ENCODE measurements at places on chromosomes 12 and 14. TPM values are rescaled to one million over a fixed set of nuclear protein-coding genes. Genes with fewer than 3 reads are reported as not detected.

Gene SRRM4
- total RNA-seq: not detected

Gene DCN
- total RNA-seq: not detected

Gene OR10P1
- total RNA-seq: not detected

Gene KLRK1
- not detected for total RNA-seq

Gene MYO1H
- not detected for total RNA-seq

Gene GPR162
- 0.64 TPM for total RNA-seq

Gene DTX1
- 0.26 TPM for total RNA-seq

Gene CCDC197
- total RNA-seq: not detected

Gene SERPINA5
- 0.27 TPM for total RNA-seq

Gene DHRS2
- total RNA-seq: 6.0 TPM

Gene RNF212B
- total RNA-seq: not detected

Gene CEBPE
- not detected for total RNA-seq

Gene CLMN
- 7.0 TPM for total RNA-seq

Gene CLEC4C
- total RNA-seq: not detected

Gene MYH6
- total RNA-seq: 0.11 TPM

Gene GDF11
- total RNA-seq: 3.9 TPM

Gene SCNN1A
- total RNA-seq: 28.9 TPM

Gene PPP2R5C
- total RNA-seq: 72.6 TPM

Gene TAS2R43
- not detected for total RNA-seq

Gene AHNAK2
- total RNA-seq: 218 TPM

Gene GZMH
- total RNA-seq: not detected

Gene FAM186B
- total RNA-seq: 0.15 TPM

Gene KRT83
- total RNA-seq: 2.4 TPM

Gene LUM
- 0.29 TPM for total RNA-seq

Gene BATF
- not detected for total RNA-seq

Gene SYT1
- 5.6 TPM for total RNA-seq

Gene GPR135
- 0.79 TPM for total RNA-seq

Gene EGLN3
- total RNA-seq: 5.3 TPM

Gene CCDC196
- not detected for total RNA-seq

Gene AMN
- total RNA-seq: 0.32 TPM

Gene ZNF385A
- 23.4 TPM for total RNA-seq

Gene TAS2R8
- total RNA-seq: not detected

Gene CBLN3
- total RNA-seq: 0.84 TPM

Gene CCT2
- 351 TPM for total RNA-seq

Gene GSG1
- total RNA-seq: 0.65 TPM

Gene HOXC12
- not detected for total RNA-seq

Gene DDN
- total RNA-seq: 0.69 TPM

Gene OR6C75
- total RNA-seq: not detected

Gene RPS6KL1
- total RNA-seq: 0.17 TPM

Gene FOXG1
- 0.25 TPM for total RNA-seq

Gene B4GALNT1
- total RNA-seq: 45.0 TPM

Gene RAD9B
- total RNA-seq: 0.30 TPM

Gene KRT80
- total RNA-seq: 38.7 TPM

Gene KCNH3
- 2.2 TPM for total RNA-seq

Gene ACSM4
- total RNA-seq: not detected

Gene TMEM63C
- total RNA-seq: 8.0 TPM

Gene CCDC85C
- 42.1 TPM for total RNA-seq

Gene ANO4
- not detected for total RNA-seq

Gene OR11H7
- not detected for total RNA-seq

Gene MSI1
- total RNA-seq: 1.5 TPM

Gene MANSC4
- not detected for total RNA-seq

Gene AMDHD1
- total RNA-seq: 2.3 TPM

Gene SMOC1
- total RNA-seq: 18.1 TPM

Gene CLEC1A
- total RNA-seq: not detected
